H1 (cell line): ENCODE measurements at places on chromosomes 7 and 10.

DNA sequence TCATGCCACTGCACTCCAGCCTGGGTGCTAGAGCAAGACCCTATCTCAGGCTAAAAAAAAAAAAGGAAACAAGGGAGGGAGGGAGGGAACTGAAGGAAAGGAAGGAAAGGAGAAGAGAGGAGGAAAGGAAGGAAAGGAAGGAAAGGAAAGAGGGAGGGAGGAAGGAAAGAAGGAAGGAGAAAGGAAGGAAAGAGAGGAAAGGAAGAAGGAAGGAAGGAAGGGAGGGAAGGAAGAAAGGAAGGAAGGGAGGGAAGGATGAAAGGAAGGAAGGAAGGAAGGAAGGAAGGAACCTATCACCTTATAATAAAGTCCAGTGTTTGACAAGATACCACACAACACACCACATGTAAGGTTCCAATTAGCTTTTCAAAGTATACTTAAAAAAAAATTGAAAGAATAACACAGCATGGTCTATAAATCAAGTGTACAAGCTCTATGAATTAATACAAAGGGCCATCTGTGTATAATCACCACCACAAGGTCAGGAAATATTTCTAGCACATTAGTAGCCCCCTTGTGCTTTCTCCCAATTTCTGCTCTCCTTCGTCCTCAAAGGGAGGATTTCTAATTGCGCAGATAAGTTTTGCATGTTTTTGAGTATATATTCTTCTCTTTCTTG, 26.4 kb downstream of the RNF216 start:
- H3K4me1 ChIP-seq: no peaks in the 10 kb centered on the region; the same call in 1 of the 2 replicates
- no peak for DNase-seq
- H3K27ac ChIP-seq: no peak overlapping the region
- H3K36me3 ChIP-seq: peaks cover 11% of the 10 kb centered on the region

GRCh38 chr10:46326066-46326465, 39.3 kb downstream of the ANTXRL start:
- H3K36me3 ChIP-seq: no peaks in the 10 kb centered on the region
- H3K4me3 ChIP-seq: no peak overlapping the region
- no peak overlapping the region for H3K27ac ChIP-seq
- no peaks in the 10 kb centered on the region for H3K4me1 ChIP-seq
- no peaks in the 10 kb centered on the region for H3K27me3 ChIP-seq
- DNase-seq: no peak

DNA sequence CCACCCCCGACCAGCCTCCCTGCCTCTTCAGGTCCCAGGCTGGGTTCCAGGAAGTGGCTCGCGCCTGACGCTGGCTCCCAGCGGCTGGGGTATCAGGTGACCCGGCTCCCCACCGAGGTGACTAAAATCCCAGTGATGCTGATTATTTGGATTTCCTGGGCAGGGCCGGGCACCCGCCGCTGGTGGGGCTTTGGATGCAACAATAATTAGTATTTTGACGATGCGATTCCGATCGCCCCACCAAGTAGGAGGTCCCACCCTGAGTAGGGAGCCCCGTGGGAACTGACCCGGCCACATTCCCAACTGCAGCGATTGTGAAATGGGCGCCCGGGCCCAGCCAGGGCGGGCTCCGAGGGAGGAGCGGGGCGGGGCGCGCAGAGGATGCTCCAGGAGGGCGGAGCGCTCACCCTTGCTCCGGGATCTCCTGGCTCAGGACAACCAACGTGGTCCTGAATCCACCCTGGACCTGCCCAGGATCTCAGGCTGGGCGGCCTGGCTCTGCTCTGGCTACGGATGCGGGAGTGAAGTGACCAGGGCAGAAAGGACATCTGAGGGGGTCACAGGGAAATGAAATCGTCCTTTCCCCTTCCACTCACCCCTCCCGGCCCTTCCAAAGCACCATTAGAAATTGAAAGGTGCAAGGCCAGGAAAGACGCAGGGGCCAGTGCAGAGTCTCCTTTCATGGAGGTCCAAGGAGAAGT, 32.6 kb downstream of the DUSP5 start:
- H3K4me1 ChIP-seq: peaks cover 5% of the 10 kb centered on the region
- H3K27ac ChIP-seq: peak overlapping the region; percentile 57; the same call in 1 of the 2 replicates
- H3K27me3 ChIP-seq: no peaks in the 10 kb centered on the region; the same call in 1 of the 2 replicates
- peak overlapping the region; percentile 65 for H3K4me3 ChIP-seq
- peak; percentile 86 for DNase-seq

DNA sequence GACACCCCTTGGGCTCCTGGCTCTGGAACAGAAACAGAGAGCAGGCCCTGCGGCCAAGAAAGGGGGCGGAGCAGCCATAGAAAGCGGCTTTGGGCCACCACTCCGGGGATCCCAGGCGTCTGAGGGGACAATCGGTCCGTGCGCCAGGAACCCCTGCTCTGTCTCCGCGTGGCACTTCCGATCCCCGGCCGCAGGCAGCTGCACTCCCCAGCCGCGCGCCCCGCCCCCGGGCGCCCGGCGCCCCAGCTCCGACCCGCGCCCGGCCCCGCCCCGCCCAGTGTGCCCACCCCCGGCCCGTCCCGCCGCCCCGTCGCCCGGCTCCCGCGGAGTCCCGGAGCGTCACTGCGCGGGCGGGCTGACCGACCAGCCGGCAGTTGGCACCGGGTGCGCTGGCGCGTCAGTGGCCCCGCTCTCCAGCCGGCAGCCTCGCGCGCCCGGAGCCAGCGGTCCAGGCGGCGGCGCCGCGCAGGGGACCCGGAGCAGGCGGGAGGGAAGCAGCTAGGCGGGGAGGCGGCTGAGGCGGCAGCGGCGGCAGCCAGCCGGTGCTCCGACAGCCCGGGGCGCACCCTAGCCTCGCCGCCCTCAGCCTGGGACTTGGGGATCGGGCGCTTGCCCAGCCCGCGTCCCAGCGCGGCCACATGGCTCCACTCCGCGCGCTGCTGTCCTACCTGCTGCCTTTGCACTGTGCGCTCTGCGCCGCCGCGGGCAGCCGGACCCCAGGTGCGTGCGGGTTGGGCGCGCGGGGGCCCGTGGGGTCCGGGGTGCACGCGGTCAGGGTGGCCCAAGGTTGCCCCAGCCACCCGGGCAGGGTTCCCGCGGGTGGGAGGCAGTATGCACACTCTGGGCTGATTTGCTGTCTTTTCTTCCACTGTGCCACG, at the start of gene ADAMTS14:
Gene ADAMTS14, plus strand, starts transcription at position 342 of the 878 bp plus-strand sequence. Its CDS starts 297 bp downstream, at position 639.
- no peak within 1 kb of the TSS for H3K27ac ChIP-seq
- DNase-seq: peak; percentile 69
- no peaks in the 10 kb centered on the region for H3K27me3 ChIP-seq
- no peaks in the 10 kb centered on the region for H3K36me3 ChIP-seq
- H3K4me3 ChIP-seq: peak within 1 kb of the TSS; percentile 52

DNA sequence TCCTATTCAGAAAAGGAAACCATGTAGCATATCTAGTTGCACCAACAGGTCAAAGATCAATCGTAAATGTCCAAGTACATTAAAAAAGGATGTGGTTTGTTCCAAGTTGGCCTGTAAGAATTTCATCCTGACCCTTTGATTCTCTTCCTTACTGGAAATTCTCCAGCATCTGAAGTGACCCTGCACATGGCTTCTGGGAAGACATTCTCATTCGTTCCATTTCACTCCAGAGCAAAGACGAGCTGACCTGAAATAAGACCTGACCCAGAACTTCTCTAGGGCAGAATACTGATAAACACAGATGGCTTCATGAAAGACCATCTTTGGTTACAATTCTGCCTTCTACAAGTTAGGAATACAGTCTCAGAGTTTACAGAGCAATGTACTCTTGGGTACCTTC, 39.8 kb downstream of the ASB4 start:
- no peaks in the 10 kb centered on the region for H3K27me3 ChIP-seq
- no peak for DNase-seq
- no peak overlapping the region for H3K27ac ChIP-seq
- H3K36me3 ChIP-seq: no peaks in the 10 kb centered on the region
- no peak overlapping the region for H3K4me3 ChIP-seq

DNA sequence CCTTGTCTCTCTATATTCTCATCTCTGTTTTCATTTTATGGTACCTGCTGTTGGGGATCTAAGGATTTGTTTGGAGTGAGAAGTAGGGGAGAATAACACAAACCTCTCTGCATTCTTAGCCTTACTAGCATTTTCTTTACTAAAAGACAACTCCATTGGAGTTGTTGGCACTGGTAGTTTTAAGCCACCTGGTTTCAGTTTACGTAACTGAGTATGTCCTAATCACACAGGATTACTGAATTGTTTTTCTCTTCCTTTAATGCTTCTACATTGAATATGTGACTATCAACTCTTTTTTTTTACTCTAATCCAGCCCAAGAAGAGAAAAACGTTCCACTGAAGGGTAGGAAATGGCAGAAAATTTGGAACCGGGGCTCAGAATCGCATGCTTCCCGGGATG, 30.0 kb upstream of the TRIL start:
- H3K36me3 ChIP-seq: no peaks in the 10 kb centered on the region
- peaks cover 6% of the 10 kb centered on the region; the same call in 1 of the 2 replicates for H3K4me1 ChIP-seq
- H3K27me3 ChIP-seq: no peaks in the 10 kb centered on the region
- DNase-seq: no peak

- H3K27ac ChIP-seq: no peak overlapping the region
- DNase-seq: no peak
- no peaks in the 10 kb centered on the region for H3K36me3 ChIP-seq
- no peaks in the 10 kb centered on the region for H3K4me1 ChIP-seq
These were observed 43.7 kb downstream of the HIF1AN start for GRCh38 chr10:100579261-100580090.

DNA sequence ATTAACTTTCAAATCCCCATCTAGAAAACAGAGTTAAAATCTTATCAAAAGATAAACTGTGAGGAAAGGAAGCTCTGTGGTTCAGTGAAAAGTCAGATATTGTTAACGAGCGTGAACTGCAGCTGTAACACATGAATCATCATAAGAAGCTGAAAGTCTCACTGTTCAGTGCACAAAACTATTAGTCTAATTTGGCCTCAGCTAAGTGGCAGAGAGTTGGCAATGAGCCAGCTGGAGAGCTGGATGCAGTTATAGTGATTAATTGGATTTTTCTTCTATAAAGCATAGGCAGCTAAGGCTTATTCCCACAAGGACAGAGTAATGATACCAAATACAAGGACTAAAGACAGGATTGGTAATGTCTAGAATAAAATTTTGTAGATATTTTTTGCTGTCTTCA, 101.1 kb upstream of the ABCB5 start:
- H3K27ac ChIP-seq: no peak overlapping the region
- no peak for DNase-seq
- no peak overlapping the region for H3K4me3 ChIP-seq
- H3K36me3 ChIP-seq: no peaks in the 10 kb centered on the region
- H3K4me1 ChIP-seq: no peaks in the 10 kb centered on the region
- peaks cover 1% of the 10 kb centered on the region for H3K27me3 ChIP-seq

GRCh38 chr7:41147606-41148485, 555.0 kb downstream of the INHBA start:
- no peak overlapping the region for H3K27ac ChIP-seq
- DNase-seq: no peak
- no peak overlapping the region for H3K4me3 ChIP-seq
- no peaks in the 10 kb centered on the region for H3K27me3 ChIP-seq
- 0 out of 2 replicates have a peak, but pooled peaks cover 2% of the 10 kb centered on the region for H3K4me1 ChIP-seq
